Stimulated activated CD8-positive, alpha-beta memory T cell treated with anti-CD3 and anti-CD28 coated beads, Interleukin-12 subunit alpha, Interleukin-12 subunit beta, amount 100 ng/mL, for 4 hours (primary cell): ENCODE measurements at places on chromosomes 5 and 9.

GRCh38 chr5:113503146-113503545 lies 10.3 kb upstream of the YTHDC2 start:
- no peak for DNase-seq

DNA sequence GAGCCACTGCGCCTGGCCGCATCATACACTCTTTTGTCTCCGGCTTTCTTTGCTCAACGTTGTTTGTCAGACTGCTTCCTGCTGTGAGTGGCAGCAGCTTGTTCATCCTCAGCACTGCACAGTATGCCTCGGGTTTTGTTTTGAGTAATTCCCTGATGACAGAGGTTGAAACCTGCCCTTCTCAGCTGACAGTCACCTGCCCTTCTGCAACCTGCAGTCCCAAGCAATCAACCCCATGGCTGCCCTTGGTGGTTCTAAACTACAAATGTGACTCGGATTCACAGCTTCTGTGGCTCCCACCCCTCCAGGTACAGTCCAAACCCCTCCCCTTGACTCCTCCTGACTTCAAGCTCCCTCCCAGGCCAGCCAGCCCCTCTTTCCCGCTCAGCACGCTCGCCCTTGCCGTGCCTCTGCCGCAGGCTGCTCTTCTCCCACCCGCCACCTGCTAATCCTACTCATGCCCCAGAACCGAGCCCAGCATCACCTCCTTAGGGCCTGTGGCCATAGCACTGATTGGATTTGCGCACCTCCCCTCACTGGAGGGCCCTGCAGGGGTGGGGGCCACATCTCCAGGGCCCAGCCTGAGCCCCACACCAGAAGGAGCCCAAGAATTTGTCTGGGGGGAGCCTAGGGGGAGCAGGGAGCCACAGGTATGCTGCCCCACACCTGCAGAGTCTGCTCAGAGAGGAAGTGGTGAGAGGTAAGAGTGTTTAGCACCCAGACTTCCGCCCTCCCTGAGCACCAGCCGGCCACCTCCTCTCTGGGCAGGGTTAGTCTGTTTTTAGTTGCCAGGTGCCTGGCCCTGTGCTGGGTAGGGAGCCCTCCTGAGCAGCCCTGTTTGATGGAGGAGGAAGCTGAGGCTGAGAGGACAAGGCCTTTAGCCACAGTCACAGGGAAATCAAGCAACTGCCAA lies 10.1 kb downstream of the EEIG1 start:
- no peak for DNase-seq

DNA sequence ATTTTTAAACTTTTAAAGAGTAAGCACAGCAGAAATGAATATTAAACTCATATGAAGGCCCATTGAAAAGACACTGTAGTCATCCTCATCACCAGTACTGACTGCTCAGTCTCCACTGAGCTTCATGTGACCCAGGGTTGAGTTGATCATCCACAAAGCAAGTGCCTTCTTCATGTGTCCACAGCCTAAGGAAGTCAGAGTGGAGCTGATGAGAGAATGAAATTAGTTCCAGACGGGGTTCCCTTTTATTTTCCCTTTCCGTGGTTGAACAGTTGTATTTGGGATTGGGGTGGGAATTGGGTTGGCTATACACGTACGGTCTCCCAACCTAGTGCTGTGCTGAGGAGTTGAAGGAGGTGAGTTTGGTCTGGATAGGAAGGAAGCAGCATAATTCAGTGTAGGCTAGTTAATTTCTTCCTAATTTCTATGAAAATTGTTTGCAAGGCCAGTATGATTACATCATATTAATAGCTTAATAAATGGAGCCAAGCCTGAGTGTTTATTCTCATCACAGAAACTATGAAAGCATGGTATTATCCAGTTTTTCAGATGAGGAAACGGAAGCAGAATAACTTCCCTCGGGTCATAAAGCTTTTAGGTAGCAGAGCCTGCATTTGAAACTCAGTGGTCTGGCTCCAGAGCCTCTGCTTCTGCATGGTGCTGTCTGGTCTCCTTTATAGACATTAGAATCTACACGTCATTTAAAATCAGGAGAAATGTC lies 103.9 kb upstream of the DMRT1 start:
- DNase-seq, result no peak

- DNase-seq, result no peak
Measured at GRCh38 chr5:73450672-73451223, 2.2 kb upstream of the FOXD1 start.

DNA sequence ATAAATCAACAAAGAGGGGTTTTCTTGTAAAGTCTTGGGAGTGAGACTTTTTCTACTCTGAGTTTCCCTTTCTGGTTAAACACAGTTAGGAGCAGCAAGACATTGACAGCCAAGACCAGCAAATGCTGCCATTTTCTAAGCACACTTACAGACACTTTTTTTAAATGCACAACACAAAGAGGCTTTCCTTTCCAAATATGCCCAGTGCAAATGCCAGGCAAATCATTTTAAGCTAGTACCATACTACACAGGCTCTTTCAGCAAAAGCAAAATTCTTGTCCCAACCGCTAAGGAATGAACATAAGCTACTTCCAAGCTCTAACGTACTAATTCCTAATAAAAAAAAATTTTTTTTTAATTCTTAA lies 68.2 kb downstream of the DENND1A start:
- DNase-seq, result no peak
